ENCODE measurements at places on chromosomes 12 and 14.

GRCh38 chr12:1806301-1807086 is 13.9 kb upstream of the LRTM2 start:
- DNase-seq: peak; percentile 69

GRCh38 chr14:56002876-56003625 is 115.2 kb upstream of the PELI2 start:
- no peak for DNase-seq

DNA sequence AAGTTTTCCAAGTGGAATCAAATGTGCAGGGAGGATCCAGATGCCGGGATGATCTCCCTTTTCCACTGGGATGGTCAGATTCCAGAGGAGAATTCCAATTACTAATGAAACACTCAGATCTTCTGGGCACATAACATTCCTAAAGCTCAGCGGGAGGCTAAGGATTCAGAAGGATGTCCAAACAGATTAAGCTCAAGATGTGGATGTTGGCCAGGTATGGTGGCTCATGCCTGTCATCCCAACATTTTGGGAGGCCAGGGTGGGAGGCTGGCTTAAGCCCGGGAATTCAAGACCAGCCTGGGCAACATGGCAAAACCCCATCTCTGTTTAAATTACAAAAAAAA is 62.0 kb upstream of the PNMA1 start:
- no peak for DNase-seq

DNA sequence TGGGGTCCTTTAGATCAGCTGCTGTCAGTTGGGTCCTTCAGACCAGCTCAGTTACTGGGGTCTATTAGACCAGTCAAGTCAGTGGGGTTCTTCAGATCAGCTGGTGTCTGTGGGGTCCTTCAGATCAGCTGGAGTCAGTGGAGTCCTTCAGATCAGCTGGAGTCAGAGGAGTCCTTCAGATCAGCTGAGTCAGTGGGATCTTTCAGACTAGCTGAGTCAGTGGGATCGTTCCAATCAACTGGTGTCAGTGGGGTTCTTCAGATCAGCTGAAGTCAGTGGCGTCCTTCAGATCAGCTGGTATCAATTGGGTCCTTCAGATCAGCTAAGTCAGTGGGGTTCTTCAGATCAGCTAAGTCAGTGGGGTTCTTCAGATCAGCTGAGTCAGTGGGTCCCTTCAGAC is 14.7 kb upstream of the LPCAT3 start:
- no peak for DNase-seq

- no peak for DNase-seq
Observed at GRCh38 chr14:85247071-85247470, 282.9 kb upstream of the FLRT2 start.

- DNase-seq: no peak
Observed at GRCh38 chr12:65567820-65568219, 256.5 kb upstream of the HMGA2 start.

DNA sequence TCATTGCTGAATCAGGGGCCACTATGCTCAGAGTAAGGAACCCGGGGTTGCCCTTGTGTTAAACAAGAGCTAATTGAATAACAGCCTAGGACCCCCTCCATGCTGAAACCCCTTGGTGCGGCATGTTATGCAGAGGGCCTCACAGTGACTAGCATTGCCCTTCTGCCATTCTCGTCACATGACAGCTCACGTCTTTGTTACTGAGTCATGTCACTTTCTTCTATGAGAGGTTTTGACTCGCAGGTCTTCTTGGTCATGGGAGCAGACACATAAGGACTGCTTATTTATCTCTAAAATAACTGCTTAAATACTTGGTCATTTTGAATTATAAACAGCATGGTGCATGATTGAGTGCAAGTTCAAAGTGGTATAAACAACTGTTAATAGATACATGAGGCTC is 24.9 kb downstream of the TCTN1 start:
- DNase-seq: no peak

- DNase-seq: peak; percentile 61
Observed at GRCh38 chr14:76771437-76771980, 10.2 kb downstream of the VASH1 start.

GRCh38 chr12:12290206-12290605 is 23.4 kb upstream of the LRP6 start:
- no peak for DNase-seq

GRCh38 chr14:71597955-71598660 is 334.1 kb upstream of the RGS6 start:
- no peak for DNase-seq

DNA sequence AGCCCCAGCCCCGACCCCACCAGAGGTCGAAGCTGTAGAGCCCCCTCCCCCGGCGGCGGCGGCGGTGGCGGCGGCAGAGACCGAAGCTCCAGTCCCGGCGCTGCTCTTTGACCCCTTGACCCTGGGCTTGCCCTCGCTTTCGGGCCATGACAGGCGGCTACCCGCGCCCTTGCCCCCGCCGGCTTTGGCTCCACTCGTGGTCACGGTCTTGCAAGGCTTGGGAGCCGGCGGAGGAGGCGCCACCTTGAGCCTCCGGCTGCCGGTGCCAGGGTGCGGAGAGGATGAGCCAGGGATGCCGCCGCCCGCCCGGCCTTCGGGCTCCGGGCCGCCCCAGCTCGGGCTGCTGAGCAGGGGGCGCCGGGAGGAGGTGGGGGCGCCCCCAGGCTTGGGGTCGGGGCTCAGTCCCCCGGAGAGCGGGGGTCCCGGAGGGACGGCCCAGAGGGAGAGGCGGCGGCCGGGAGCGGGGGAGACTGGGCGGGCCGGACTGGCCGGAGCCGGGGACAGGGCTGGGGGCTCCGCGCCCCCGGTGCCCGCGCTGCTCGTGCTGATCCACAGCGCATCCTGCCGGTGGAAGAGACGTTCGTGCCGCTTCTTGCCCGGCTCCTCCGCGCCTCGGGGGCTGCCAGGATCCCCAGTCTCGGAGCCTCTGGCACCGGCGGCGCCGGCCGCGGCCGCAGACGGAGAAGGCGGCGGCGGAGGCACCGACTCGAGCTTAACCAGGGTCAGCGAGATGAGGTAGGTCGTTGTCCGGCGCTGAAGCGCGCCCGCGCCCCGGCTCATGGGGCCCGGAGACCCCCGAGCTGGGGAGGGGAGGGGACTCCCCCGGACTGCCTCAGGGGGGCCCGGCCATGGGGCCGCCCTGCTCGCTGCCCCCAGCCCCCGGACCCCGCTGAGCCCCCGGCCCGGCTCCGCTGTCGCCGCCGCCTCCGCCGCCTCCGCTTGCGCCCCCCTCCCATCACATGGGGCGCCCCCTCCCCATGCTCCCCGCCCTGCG is 778 bp downstream of the AGAP2 start:
- no peak for DNase-seq

- no peak for DNase-seq
Observed at GRCh38 chr12:47225356-47225755, 145.6 kb upstream of the AMIGO2 start.

DNA sequence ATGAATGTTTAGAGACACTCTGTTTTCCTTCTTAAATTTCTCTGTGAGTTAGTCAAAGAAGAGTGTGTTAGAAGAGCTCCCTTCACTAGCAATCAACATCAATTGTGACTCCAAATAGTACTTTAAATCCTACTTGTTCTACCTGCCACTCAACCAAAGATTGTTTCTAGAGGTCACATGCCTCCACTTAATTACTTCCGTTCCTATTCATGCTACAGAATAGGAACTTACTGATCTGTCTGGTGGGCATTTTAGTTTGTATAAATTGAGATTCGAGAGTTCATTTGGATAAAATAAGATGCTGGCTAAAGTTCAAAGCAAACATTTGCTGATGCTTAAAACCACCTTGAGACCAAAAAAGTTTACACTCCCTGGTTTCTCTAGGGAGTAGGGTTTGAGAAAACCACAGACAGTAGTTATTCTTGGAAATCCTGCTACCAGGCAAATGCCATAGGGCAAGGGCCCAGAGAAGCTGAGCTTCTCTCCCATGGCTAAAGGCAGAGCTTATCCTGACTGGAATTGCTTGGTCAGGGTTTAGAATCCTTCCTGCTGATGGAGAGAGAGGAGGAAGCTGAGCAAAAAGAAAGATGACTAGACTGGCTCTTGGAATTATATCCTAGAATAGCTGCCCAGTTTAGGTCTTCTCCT is 389.6 kb upstream of the ATP2B1 start:
- DNase-seq: no peak

DNA sequence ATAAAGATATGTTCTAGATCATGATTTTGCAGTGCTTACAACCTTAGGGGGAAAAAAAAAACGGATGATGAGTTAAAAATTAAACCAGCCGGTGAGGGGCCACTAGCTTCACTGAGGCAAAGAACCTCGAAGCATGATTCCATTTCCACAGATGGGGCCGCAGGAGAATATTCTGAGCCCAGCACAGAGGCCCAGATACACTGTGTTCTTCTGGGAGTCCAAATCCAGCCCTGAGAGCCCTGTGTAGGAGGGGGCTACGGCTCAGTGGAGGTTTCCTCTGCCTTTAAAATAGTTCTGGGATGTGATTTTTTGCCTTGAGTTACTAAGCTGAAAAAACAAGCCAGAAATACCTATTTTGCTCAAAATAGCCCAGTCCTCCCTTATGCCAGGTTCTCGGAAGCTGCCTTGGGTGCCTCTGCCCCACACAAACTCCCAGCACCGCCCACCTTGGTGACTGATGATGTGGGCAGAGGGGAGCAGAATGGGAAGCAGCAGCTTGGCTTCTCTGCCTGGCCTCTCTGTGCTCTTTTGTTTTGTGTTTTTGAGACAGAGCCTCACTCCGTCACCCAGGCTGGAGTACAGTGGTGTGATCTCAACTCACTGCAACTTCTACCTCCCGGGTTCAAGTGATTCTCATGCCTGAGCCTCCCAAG is 105.4 kb upstream of the BCL2L14 start:
- DNase-seq: no peak

GRCh38 chr12:45587012-45587411 is 142.5 kb upstream of the ARID2 start:
- DNase-seq: no peak

DNA sequence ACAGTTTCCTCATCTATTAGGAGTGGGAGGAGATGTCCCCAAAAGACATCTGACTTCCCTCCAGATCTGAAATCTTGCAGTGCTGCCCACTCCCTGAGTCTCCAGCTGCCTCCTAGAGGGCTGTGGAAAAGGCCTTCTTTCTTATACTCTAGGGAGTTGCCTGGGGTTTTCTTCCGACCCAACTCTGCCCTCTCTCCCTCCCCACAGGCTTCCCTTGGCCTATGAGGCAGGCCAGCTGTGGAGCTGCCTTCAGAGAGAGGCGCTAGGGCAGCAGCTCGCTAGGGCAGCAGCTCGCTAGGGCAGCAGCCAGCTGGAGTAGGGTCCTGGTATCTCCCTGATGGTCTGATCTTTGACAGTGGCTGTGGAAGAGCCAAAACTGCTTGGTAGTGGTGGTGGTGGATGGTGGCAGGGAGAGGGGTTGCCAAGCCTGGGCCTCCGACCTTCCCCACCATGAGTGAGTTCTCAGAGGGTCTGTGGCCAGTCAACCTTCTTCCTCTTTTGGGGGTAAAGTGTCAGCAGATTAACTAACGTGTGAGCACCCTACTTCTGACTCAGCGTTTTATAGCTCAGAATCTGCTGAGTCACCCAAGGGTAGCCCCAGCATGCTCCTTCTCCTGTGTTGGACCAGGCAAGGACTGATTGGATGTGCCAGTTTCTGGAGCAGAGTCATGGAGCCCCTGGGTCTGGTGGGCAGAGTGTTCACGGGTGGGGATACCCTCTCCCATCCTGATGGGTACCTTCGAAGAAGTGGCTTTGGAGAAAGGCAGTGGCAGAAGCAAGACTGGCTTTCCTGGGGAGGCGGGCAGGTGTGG is 2.3 kb downstream of the SLC48A1 start:
- DNase-seq: no peak

DNA sequence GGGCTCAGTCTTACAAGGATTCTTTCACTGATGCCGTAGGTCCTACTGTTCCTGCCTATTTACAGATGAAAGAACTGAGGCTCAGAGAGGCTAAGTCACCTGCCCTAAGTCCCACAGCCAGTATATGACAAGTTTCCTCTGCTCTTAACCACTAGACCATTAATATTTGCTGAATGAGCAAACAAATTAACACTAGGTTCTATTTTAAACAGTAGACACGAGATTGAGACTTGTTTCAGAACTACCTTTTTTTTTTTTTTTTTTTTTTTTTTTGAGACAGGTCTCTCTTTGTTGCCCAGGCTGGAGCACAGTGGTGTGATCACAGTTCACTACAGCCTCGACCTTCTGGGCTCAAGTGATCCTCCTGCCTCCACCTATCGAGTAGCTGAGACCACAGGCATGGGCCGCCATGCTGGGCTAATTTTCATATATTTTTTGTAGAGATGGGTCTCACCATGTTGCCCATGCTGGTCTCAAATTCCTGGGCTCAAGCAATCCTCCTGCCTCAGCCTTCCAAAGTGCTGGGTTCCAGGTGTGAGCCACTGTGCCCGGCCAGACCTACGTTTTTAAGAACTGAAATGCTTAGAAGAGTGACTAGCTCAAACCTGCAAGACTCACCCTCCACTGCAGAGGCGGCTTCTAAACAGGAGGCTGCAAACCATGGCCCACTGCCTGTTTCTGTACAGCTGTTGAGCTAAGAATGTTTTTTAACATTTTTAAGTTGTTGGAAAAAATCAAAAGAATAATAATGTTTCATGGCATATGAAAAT is 12.9 kb downstream of the SYNE3 start:
- DNase-seq: no peak

- DNase-seq: no peak
Observed at GRCh38 chr14:75059642-75060041, 4.2 kb downstream of the ACYP1 start.

GRCh38 chr12:123614531-123614930 is 12.6 kb downstream of the DDX55 start:
- no peak for DNase-seq

- DNase-seq: no peak
Observed at GRCh38 chr14:74656964-74657363, 44.9 kb upstream of the LTBP2 start.

- DNase-seq: no peak
Observed at GRCh38 chr12:9880532-9881078, 684 bp upstream of the KLRF2 start.

DNA sequence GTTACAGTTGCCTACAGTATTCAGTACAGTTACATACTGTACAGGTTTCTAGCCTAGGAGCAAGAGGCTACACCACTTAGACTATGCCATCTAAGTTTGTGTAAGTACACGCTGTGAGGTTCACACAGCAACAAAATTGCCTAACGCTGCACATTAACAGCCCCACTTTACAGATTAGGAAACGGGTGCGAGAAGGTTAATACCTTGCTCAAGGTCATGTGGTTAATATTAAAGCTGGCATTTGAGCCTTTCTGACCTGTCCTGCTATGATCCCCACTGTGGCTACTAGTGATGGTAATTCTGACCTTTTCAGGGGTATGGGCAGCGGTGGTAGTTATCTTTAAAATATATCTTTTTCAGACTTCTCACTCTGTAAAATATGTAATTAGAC is 20.9 kb downstream of the ACVR1B start:
- no peak for DNase-seq

GRCh38 chr12:1932264-1932777 is 13.9 kb upstream of the CACNA2D4 start:
- peak; percentile 86 for DNase-seq

DNA sequence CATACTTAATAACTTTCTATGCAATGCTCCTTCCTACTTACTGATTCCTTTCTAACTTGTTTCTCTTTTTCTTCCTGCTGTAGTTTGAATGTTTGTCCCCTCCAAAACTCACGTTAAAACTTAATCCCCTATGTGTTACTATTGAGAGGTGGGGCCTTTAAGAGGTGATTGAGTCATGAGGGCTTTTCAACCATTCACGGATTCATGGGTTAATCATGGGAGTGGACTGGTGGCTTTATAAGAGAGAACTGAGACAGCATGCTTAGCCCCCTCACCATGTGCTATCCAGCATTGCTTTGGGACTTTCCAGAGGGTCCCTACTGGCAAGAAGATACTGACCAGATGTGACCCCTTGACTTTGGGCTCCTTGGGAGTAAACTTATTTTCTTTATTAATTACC is 66.0 kb upstream of the TRIM9 start:
- DNase-seq: no peak
